ENCODE measurements at places on chromosomes 5 and 9.

DNA sequence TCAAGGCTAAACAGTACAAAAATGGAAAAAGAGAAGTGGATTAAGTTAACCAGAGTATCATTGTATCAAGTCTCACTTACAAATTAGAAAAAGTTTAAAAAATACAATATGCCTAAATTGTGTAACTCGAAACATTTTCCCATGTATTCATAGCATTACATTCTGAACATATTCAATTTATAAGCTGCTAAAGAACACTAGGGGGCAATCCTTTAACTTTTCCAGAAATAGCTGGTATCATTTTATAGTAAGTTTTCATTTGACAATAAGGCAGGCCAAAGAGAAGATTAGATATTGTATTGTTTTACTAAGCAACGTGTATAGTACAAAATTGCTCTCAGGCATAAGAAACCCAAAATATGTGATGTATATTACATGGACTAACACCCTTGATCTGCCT lies 234.6 kb downstream of the ADGRV1 start:
- no peak for DNase-seq

- DNase-seq = no peak
Observed at GRCh38 chr9:6984941-6985578, 227.3 kb downstream of the KDM4C start.

- no peak for DNase-seq
Observed at GRCh38 chr9:86697213-86697612, 250.1 kb downstream of the GAS1 start.

DNA sequence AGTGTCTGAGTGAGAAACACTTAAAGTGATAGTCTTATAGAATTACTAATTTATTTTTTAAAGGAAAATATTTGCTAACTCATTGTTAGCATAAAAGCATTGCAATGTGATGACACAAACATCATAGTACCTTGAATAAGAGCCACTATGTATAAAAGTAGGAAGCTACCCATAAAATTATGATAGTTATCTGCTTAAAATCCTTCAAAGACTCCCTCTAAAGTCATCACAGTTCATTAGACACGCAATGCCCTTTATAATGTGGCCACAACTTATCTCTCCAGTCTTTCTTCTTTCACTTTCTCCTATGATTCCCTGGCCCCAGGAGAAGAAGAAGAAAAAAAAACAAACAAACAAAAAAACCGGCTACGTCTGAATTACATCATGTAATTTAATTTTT lies 1144.0 kb upstream of the NUDT12 start:
- DNase-seq = no peak

GRCh38 chr5:102713278-102713677 lies 41.8 kb upstream of the PAM start:
- no peak for DNase-seq

DNA sequence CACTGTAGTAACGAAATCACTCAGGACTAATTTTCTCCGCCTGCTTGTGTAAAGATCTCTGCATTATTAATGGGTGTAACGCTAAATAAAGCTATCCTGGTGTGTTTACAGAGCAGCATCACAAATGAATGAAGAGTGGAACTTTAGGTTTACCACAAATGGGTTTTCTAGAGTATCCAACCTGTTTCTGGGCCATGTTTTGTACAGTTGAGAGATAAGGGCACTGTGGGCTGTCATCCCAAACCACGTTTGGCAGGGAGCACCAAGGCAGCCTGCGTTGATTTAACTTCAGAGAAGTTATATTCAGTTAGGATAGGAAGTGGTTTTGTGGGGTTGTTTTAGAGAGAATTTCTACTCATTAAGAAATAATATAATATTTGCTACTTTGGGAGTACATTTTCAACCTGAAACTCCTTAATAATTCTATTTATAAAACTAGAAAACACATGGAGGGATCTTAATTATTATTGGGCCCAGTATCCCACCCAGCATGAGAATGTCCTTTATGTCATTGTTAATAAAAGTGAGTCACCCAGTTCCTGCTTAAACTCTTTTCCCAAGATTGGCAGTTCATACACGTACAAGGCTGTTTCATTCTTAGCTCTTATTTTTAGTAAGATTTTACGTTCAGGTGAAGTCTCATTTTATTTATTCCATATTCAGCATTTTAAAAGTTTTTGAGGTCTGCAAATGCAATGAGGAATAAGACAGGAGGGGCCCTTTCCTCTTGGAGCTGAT lies 8.0 kb downstream of the KCNN2 start:
- no peak for DNase-seq

- no peak for DNase-seq
Observed at GRCh38 chr9:88663771-88664419, 128.9 kb downstream of the NXNL2 start.

GRCh38 chr5:148778882-148779281 lies 47.5 kb upstream of the ADRB2 start:
- no peak for DNase-seq

- DNase-seq = no peak
Observed at GRCh38 chr5:175854231-175855040, 16.9 kb upstream of the CPLX2 start.

GRCh38 chr5:15645381-15646160 lies 145.6 kb downstream of the FBXL7 start:
- no peak for DNase-seq

DNA sequence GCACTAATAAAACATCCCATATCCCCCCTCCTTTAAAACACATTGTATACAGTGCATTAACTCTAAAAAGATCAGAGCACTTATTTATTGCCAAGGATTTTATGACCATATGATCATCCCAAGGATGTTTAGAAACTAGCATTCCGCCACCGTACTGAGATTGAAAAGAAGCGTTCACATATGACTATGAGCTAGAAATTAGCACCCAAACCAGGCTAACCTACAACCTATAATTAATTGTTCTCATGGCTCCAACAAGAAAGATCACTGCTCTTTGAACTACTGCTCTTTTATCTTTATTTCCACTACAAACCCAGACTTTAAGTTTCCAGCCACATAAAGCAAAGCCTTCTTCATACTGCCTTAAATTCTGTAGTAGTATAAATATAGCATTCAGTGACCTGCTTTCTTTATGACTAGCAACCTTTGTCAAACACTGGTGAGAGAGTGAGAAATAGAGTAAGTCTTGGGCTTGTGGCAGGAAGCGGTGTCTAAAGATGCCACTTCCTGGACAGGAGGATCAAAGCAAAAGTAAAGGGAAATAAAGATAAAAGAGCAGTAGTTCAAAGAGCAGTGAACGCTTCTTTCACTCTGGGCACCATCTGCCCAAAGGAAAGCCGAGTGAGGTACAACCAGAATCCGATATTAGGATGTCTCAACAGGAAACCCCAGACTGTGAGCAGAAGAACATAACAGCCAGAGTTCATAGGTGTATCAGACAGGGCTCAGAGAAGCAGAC lies 151.1 kb upstream of the ERCC6L2 start:
- no peak for DNase-seq

DNA sequence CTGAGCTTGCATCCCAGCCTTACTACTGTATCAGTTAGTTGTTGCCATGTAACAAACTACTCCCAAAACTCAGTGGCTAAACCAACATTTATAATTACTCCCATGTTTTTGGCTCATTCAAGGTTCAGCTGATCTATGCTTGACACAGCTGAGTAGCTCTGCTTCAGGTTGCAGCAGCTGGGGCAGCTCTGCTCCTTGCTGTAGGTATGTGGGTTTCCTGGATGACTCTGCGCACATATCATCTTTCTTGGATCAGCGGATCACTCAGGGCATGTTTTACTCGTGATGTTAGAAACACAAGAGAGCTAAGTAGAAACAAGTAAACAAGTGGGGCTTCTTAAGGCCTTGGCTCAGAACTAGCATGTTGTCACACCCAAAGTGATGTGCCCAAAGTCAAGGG lies 15.1 kb downstream of the TEK start:
- no peak for DNase-seq

DNA sequence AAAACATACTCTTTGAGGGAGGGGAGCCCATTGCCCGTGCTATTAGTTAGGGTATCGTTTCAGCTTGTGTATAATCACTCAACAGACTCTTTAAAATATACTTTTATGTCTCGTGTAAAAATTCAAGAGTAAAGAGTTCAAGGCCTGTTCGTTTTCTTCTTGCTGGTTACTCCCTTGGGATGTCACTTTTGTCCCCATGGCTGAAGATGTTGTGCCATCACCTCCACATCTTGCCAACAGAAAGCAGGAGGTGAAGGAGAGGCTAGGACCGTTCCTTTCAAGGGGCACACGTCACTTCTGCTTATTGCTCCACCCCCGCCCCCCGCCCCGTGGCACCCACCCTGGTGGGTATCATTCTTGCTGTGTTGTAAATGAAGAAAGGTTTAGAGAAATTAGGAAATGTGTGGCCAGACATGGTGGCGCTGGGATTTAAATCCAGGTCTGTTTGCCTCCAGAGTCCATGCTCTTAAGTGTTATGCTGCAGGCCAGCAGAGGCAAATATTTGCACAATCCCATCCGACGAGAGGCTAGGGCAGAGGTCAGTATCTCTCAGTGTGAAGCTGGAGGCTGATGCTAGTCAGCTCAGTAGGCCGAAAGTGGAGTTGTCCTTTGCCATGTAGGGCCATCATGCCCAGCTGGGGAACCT lies 3.0 kb downstream of the MLANA start:
- no peak for DNase-seq

DNA sequence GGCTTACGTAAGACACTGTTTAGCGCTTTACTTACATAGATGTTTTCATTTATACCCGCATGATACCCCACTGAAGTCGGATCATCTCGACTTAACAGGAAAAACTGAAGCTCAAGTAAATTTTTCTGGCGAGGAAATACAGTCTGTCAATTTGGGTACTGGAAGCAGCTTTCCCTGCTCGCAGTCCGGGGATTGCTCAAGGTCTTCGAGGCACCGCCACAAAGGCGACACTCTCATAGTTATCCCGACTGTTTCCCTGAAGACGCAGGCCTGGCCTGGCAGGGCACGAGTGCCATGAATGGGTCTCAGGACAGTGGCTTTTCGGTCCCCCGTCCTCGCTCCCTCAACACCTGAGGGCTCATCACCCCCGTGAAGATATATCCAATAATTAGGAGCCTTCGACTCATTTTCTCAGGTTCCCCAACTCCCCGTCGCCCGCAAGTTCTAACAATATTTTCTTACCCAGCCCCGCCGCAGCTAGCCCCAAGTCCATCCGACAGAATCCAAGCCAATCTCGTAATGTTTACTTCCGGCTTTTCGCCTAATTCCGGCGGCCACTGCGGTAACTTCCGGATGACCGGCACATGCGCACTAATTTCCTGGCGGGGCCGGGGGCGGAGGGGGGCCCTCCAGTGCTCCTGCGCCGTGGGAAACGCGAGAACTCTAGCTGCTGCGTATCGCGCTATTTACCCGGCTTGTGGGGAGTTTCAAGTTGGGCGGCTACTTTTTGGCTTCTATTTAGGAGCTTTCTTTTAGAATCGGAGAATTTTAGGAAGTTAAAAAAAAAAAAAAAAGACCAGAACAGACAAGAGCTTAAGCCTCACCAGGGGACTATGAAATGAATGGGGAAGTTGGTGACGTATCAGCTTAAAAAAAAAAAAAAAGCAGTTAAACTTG lies at the start of gene SLU7:
SLU7 (minus strand) TSS at position 521 of the 897 bp plus-strand sequence. CDS start 3,787 bp downstream, outside the sequence.
- DNase-seq = peak; percentile 95

DNA sequence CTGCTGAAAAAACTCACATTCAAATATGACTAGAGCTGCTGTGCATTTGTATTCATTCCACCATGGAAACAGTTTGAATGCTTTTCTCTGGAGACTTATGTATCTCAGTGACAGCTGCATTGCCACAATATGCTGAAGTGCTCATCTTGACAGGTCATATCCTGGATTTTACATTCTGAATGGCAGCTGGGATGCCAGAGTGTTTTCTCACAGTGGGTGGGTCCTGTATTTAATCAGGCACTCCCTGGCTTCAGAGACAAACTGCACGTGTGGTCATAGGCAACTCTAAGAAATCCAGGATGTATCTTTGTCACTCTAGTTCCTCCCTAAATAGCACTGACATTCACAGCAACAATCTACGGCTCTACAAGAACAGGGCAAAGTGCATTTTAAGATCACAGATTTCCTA lies 75.6 kb downstream of the ST8SIA4 start:
- no peak for DNase-seq

DNA sequence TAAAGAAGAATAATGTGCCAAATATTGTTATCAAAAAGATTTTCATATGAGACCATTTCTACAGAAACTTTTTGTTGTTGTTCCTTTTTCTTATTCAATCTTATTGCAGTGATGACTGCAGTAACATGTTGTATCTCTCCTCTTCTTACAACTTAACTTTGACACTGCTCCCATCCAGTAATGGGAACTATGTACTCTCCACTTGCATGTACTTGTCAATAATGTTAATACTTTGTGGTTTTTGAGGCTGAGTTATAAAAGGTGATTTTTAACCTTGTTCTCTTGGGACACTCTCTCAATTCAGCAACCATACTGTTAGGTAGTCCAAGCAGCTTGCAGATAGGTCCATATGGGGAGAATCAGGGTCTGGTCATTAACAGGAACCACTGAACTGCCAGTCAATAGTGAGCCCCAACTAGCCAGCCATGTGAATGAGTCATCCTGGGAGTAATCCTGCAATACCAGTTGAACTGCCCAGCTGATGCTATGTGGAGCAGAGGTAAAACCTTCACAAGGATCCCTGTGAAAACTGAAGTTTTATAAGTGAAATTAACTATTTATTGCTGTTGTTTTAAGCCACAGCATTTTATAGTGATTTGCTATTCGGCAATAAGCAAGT lies 199.6 kb upstream of the DAB2 start:
- no peak for DNase-seq

DNA sequence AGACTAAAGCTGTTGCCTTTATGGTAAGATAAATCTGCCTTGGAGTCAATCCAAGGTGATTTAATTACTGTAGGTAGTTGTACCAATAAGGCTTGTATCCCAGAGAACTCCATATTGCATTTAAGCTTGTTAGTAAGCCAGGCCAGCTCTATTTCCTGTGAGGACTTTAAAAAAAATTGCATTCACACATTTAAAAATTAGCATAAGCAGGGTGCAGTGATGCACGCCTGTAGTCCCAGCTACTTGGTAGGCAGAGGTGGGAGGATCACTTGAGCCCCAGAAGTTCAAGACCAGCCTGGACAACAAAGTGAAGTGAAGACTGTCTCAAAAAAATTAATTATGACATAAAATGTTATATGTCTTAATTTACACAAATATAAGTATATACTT lies 28.7 kb upstream of the ABL1 start:
- no peak for DNase-seq

- no peak for DNase-seq
Observed at GRCh38 chr5:143085319-143085917, 315.2 kb downstream of the ARHGAP26 start.

GRCh38 chr5:93246090-93246855 lies 334.7 kb downstream of the NR2F1-AS1 start:
- no peak for DNase-seq

DNA sequence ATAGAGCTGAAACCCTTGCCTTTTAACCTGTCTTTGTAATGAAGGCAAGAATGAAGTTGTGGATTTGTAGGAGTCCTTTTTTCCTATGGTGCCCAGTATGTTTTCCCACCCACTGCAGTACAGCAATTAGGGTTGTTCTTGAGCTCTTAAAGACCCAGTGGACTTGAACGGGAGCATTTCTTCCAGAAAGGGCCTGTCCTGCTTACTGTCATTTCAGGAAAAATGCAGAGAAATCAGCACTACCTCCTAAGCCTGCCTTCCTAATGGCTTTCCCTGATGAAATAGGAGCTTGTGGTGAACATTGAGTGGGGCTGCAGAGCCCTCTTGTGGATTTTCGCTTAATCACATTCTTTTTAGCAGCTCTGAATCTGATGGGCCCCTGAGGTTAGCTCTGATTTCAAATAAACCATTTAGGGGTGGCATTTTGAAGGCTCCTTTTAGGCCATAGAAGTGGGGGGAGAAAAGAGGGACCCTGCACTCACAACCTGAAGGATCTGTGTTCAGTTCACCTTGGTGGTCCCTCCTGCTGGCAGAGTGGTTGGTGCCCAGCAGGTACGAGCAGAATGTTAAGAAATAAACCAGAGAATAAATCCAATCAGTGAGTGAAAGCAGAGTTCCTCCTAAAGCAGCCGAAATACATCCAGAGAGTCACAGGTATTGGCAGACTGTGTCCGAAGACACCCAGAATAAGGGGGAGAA lies 188.0 kb upstream of the KLF9 start:
- peak; percentile 56 for DNase-seq
